ENCODE measurements at places on chromosomes 6 and 20.

- DNase-seq = no peak
These were observed 60.6 kb upstream of the FAM184A start for GRCh38 chr6:119138906-119139541.

- DNase-seq = no peak
These were observed 43.7 kb downstream of the DSTN start for GRCh38 chr20:17613328-17614175.

DNA sequence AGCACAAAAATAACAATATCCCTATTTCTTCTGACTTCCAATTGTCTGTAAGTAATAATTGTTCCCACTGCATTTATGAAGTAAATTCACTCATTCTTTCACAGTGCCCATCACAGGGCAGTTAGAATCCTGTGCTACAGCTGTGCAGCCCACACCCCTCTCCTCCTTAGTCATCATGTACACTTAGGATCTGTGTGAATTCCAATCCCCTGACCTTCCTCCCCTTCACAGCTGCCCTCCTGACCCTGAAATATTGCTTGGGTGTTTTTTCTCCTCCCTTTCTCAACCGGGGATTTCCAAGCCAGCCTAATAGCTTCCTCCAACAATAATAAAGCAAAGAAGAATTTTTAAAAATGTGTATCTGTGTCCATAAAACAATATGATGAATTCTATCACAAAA lies 91.5 kb upstream of the BEND6 start:
- no peak for DNase-seq

DNA sequence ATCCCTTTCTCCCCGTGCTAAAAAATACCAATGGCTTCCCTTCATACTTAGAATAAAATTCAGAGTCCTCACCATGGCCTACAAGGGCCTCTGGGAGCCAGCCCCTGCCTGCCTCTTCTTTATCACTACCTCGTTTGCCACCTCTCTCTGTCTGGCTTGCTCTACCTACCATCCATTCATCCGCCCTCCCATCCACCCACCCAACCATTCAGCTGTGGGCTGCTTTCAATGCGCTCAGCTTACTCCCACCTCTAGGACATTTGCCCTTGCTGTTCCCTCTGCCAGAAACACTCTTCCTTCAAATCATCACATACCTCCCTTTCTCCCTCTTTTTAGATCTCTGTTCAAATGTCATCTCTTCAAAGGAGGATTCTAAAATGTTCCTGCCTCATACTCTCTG lies 44.4 kb downstream of the PACSIN1 start:
- DNase-seq = no peak

- no peak for DNase-seq
These were observed 105.8 kb upstream of the SUPT3H start for GRCh38 chr6:45483501-45483900.

DNA sequence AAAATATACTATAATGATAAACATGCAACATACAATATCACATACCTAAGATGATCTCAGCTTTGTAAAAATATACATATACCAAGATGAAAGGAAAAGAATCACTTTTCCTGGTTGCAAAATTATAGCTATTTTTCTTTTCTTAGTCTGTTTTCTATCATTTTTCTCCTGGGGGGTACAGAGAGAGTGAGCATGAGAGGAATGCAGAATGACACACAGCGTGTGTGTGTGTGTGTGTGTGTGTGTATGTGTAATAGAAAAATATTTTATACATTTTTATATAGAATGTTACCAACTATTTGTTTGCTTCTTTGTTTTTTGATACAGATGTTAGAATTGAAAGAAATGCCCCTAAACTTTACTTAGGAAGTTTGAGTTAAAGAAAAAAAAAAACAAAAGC lies 64.3 kb downstream of the FAM83B start:
- no peak for DNase-seq

- no peak for DNase-seq
These were observed 10.5 kb downstream of the TMEM239 start for GRCh38 chr20:2826655-2827054.
